ENCODE measurements at places on chromosomes 6 and 20.

DNA sequence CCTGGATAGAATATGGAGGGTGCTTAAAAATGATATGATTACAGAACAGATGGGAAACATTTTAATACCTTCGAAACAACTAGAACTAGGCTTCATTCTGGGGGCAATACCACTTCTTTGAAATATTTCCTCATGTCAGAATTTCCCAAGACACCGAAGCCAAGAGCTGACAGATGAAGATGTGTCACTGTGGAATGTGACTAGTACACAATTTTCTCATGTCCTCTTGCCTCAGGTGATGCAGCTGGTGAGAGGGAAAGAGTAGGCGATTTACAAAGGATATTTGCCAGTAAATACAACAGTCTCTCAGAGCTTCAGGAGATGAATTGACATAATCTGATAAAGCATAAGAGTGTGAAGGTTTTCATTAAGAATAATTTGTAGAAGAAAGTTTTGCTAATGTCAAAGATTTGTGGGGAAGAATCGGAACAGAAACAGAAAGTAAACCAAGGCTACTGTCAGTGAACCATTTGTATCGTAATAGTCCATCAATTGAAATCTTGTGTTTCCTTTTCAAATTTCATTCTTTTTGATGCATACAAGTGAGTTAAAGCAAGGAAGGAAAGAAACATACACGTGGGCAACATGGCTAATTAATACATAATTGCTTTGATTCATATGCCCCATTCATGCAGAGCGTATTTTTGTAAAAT, 164.7 kb upstream of the CCN2 start:
- no peak for DNase-seq

DNA sequence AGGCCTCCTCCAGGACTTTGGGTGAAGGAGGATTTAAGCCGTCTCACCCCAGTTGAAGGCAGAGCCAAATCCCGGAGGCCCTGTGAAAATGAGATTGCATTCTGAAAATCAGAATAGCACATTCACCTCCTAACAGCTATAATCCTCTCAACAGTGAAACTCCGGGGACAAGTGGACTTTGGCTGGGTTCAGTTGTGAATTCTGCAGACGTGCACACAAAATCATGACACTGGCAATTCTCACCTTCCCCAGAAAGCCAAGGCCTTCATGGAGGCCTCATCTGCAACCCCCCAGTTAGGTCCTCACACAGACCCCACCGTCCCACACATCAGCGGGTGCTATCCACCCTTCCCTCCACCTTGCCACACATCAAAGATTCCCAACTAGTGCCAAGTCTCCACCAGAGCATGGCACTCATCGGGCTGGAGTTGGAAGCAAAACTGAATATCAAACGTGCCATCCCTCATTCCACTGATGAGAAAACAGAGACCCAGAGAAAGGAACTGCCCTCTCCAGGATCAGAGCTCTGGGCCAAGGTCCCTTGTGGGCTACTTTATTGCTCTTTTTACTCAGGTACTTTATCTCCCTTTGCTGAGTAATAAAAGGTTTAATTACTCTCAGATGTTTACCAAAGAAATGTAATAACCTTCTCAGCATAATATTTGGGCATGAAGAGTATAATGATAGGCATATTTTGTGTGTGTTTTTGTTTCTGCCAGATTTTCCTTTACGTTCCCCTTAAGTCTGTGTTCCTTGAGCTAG, 4.8 kb upstream of the BTNL2 start:
- no peak for DNase-seq

GRCh38 chr6:1363729-1364572, 25.4 kb upstream of the FOXF2 start:
- DNase-seq = no peak

- DNase-seq = no peak
Measured at GRCh38 chr6:154039231-154039842, at the start of gene OPRM1. OPRM1 (plus strand) TSS chr6:154039240; CDS start chr6:154039545, 305 bp downstream.

DNA sequence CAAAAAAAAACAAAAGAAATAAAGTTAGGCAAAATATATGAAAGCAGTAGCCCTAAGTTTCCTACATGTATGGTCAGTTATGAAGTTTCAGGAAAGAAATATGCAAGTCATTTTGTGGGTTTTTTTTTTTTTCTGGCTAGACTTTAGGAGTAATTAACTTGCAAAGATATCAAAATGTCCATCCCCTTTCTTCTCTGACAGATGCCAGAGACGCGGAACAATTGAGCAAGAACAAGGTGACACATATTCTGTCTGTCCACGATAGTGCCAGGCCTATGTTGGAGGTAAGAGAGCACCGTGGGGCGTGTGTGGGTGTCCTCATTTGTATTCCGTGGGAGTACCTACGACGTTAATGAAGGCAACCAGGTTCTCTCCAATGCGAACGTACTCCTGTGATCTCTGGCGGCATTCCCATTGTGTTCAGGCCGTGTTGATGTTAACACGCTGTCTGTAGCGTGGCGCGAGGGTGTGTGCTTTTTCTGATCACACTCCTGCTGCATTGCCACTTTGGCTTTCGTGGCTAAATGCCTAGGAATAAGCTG, 19.5 kb downstream of the DUSP22 start:
- no peak for DNase-seq

DNA sequence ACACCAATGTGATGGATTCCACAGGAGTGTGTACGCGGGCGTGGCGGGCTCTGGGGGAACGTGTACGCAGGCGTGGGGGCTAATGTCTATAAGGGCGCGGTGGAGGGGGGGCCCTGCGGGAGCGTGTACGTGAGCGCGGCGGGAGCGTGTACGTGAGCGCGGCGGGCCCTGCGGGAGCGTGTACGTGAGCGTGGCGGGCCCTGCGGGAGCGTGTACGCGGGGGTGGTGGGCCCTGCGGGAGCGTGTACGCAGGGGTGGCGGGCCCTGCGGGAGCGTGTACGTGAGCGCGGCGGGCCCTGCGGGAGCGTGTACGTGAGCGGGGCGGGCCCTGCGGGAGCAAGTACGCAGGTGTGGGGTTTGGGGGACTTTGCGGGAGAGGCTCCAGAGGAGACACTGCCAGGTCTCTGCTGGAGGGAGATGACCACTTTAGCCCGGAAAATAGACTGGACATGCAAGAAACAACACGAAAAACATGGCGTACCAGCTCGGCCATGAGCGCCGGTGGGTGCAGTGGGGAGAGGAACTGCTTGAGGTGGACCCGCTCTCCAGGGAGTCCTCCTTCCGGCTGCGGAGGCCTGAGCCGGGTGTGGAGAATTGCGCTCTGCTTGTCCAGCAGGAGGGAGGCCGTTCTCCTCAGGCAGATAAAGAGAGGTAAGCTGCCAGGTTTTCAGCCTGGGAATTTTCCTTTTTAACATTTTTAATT, 27.8 kb upstream of the SMOC2 start:
- no peak for DNase-seq

- no peak for DNase-seq
Measured at GRCh38 chr20:34022151-34022838, 28.6 kb downstream of the RALY start.

DNA sequence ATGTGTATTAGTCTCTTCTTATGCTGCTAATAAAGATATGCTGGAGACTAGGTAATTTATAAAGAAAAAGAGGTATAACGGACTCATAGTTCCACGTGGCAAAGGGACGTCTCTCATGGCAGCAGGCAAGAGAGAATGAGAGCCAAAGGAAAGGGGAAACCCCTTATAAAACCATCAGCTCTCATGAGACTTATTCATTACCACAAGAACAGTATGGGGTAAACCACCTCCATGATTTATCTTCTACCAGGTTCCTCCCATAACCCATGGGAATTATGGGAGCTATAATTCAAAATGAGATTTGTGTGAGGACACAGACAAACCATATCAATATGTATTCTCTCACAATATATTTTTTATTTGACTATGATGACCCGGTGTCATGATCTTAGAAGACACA, 109.1 kb downstream of the UTRN start:
- no peak for DNase-seq

DNA sequence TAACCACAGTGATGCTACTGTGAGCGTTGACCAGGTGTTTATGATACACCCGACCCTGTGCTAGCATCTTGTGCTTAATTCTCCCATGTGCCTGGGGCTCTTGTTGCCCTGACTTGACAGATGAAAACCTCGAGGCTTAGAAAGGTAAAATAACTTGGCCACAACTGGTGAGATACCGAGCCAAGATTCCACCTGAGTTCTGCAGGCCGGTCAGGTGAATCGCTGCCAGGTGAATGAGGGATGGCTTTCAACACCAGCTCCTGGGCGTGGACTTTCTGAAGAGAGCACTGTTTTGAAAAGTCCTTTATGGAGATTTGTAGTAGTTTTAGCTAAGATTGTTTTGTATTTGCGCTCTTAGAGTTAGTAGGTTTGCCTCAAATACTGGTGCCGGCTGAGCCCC, 12.2 kb upstream of the ZNF831 start:
- DNase-seq = no peak

GRCh38 chr6:133921249-133921859, 31.7 kb upstream of the TBPL1 start:
- DNase-seq = no peak

DNA sequence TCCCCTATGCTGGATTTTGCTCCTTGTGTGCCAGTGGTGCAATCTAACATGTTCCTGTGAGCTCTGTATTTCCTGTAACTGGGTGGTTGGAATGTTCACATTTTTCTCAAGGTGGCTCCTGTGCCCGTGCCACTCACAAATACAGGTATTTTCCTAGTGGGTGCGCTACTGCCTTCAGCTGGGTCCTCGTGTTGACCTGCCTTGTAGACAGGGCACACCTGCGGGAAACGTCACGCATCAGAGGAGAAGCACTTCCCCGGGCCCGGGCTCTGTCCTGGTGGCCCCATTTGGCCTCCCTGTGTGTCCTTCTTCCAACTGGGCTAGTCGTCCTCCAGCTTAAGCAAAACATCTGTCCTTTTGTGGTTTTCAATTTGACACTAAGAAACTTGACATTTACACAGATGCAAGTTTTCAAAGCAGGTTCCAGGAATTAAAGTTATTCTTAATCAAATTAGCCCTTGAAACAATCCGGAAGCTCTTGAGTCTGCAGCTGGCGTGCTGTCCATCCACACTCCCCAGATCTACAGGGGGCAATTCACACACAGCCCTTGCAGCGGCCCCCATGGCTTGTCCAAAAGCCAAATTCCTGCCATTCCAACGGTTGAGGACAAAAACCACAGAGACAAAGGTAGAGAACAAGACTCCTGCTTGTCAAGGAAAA, 275.1 kb downstream of the CDC5L start:
- no peak for DNase-seq

GRCh38 chr6:2029130-2029794, 216.1 kb downstream of the GMDS start:
- DNase-seq = no peak

DNA sequence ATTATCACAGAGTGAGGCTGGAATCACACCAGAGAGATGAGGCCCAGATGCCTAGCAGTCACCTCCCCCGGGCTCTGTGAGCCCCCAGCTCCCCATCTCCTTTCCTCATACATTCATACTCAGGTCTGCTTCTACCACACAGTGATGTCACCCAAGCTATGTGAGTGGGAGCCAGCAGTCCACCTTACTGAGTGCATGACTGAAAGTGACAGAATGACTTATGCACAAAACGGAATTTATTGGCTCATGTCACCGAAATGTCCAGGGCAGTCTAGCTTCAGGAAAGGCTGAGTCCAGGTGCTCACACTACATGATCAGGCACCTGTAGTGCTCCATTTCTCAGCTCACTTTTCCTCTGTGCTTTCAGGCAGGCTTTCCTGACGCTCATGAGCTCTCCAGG, 36.7 kb upstream of the CCN6 start:
- no peak for DNase-seq

DNA sequence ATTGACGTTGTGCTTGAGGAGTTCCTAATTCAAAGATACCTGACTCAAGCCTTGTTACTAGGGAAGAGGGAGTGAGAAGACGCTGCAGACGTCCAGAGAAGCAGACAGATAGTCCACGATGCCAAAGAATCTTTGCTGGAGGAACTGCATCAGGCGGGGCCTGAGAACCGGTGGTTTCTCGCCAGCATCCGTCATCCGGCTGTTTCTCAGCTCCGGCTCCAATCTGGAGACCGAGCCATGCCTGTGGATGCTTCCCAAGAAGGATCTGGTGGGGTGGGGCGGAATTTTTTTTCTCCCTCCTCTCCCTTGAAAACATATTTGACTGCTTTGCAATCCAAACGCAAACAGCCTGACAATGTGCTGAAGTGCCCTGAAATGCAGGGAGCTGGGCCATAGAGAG, 125.8 kb upstream of the SRSF6 start:
- DNase-seq = no peak

GRCh38 chr20:36720510-36720909, 25.4 kb downstream of the NDRG3 start:
- DNase-seq = no peak

DNA sequence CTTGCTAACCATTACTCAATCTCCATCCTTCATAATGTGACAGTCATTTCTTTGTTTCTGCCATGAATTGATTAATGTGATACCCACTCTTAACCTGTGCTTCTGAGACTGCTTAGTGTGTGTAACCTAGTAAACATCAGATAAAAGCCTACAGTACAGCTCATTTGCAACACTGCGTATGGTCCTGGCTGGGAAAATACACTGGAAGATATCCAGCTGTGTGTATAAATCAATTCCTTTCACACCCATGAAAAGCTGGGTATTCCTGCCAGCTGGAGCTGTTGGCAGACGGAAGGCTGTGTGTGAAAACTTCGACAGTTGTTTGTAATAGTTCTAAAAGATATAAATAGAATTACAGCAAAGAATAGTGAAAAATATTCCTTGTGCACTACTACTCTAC, 509.2 kb downstream of the FRK start:
- no peak for DNase-seq

GRCh38 chr20:58753267-58753921, 60.8 kb downstream of the NPEPL1 start:
- no peak for DNase-seq

- DNase-seq = no peak
Measured at GRCh38 chr6:47621838-47622449, 76.4 kb upstream of the ADGRF4 start.

- no peak for DNase-seq
Measured at GRCh38 chr6:16747232-16748024, 13.8 kb downstream of the ATXN1 start.

DNA sequence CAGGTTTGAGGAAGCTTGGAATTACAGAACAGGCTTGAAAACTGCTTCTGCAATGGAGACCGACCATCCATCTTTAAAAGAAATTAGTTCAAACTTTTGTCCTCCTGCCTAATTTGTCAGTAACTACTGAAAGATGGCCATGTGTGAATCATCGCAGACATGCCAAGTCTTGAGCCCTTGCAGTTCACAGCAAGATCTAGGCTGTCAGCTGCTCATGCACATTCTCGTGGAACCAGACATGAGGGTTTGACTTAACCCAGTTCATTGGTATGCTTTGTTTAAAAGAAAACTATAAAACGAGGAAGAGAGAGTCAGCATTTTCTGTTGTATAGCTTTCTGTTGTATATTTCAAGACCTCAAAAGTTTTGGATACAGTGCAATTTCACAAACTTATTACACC, 74.0 kb upstream of the SAMD5 start:
- DNase-seq = no peak
